ENCODE measurements at places on chromosomes 7 and 10. TPM values are rescaled to one million over a fixed set of nuclear protein-coding genes. Genes with fewer than 3 reads are reported as not detected.

Gene GNAT3
- not detected for total RNA-seq

Gene GHRHR
- total RNA-seq: not detected

Gene GJC3
- total RNA-seq: 0.11 TPM

Gene GRM8
- total RNA-seq: not detected

Gene ERVW-1
- total RNA-seq: not detected

Gene FFAR4
- 0.31 TPM for total RNA-seq

Gene STEAP2
- 5.4 TPM for total RNA-seq

Gene PITX3
- 0.34 TPM for total RNA-seq

Gene PRTFDC1
- 23.8 TPM for total RNA-seq

Gene EFCAB10
- total RNA-seq: 3.2 TPM

Gene TEX47
- total RNA-seq: not detected

Gene CDHR3
- 5.2 TPM for total RNA-seq

Gene CYP2C19
- not detected for total RNA-seq

Gene PNLIPRP1
- total RNA-seq: not detected

Gene CCDC71L
- total RNA-seq: 13.6 TPM

Gene ASIC3
- total RNA-seq: 11.6 TPM

Gene SMURF1
- total RNA-seq: 25.7 TPM

Gene SUN3
- not detected for total RNA-seq
